Glomerular endothelial cell (primary cell): ENCODE measurements at places on chromosomes 4 and X. TPM values are rescaled to one million over a fixed set of nuclear protein-coding genes. Genes with fewer than 3 reads are reported as not detected.

GRCh38 chr4:98446499-98447375 is 185.6 kb downstream of the RAP1GDS1 start:
- DNase-seq = no peak

The AADAT gene
- total RNA-seq = 2.2 and 9.7 TPM in 2 replicates

GRCh38 chr4:132557660-132558059 is 591.4 kb upstream of the PCDH10 start:
- no peak for DNase-seq

The KCTD8 gene
- 0.35 TPM in 1 of 2 replicates, not detected in the other for total RNA-seq

The SLC9A7 gene
- 7.1 and 7.5 TPM in 2 replicates for total RNA-seq

DNA sequence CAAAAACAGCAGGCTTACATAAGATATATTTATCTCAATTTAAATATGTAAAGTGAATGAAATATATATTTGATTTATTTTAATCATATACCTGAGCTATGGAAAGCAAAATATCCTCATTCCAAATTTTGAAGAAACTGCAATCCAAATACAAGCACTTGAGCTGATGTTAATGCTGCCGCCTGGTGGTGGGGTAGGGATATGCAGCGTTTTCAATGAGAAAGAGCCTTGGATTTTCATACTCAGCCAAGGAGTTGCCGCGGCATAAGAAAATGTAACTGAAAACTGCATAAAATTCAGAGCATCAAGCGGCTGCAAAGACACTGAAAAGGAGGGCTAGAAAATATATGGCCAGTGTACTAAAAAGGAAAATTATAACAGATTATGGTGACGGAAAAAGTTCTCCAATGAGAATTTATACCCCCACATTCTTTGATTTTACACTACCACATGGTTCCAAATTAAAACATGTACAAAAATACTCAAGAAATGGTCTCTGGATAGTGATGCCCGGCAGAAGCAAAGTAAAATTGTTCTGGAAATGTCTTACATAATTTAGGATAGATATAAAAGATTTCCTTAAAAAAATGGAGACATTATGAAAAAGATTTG is 660.3 kb upstream of the PITX2 start:
- peak; percentile 9 for DNase-seq

GRCh38 chrX:19805046-19805690 is 82.2 kb downstream of the SH3KBP1 start:
- no peak for DNase-seq

The AMOT gene
- total RNA-seq = 2.5 and 3.3 TPM in 2 replicates

DNA sequence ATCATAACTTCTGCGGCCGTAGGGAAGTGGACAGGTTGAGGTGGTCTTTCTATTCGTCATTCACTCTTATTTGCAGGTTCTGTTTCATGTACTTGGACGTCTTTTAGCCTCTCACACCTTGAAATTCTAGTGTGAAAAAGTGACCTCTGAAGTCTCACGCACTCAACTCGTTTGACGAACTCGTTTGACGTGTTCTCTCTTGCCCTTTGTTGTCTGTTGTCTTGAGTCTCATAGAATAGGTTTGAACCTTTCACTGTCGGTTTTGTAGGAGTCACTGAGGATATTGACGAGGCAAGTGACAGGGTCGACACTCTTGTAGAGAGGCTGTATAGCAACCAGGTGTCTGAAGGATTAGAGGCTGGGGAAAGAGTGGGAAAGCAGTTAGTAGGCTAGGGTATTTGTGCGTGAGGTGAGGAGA is 1.1 kb upstream of the PGRMC2 start:
- no peak for DNase-seq

The DHRSX gene
- 22.5 and 24.3 TPM in 2 replicates for total RNA-seq

- no peak for DNase-seq
Measured at GRCh38 chrX:81662381-81662780, 460.5 kb downstream of the SH3BGRL start.

The MAB21L2 gene
- total RNA-seq = 0.24 and 0.70 TPM in 2 replicates

The ITIH6 gene
- under 0.01 TPM in 1 of 2 replicates, not detected in the other for total RNA-seq

DNA sequence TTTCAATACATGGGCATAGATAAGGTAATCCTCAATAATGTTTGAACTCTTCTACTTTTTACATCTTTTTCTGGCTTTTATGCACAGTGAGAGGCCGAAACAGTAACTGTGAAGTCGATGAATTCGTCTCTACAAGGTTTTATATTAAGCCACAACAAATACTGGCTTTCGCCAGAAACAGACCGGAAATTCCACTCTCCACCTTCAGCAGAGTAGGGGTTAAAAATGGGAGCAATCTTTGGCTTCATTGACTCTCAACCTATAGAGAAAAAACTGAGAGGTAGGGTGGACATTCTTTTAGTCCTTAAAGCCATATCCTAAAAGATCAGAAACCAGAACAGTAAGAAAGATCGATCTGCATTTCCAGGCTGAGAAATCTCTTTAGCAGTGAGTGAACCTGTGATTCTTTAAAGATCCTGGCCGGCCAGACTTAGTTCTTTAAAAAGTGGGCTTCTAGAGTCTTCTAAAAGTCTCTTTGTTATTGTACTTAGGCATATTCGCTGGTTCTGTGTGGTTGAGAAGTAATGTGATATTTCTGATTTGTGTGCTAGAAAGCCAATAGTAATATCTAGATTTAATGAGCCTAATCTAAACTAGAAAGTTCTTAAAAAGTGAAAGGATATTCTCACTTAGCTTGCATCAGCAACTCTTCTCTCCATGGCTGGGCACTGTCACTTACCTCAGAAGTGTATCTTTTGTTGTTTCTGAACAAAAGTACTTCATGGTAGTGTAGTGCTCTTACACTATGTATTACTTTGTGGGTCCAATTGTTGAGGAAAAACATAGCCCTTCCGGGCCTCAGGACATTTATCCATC is 2.0 kb downstream of the HSPA4L start:
- no peak for DNase-seq

- no peak for DNase-seq
Measured at GRCh38 chrX:71182871-71183270, 38.2 kb downstream of the NLGN3 start.

DNA sequence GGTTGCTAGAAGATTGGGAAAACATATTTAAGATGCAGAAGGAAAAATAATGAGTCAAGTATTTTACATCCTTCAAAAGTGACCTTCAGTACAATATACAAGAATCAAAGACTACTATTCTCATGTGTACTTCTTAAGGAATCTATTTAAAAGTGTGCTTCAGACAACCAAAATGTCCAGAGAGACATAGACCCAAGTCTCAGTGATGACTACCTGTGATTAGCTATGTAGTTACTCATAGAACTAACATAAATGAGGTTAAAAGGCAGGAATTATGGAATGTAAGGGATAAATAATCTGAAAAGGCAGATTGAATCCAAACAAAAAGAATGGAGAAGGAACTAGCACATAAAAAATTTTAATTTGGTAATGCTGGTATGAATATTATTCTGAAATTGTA is 634.7 kb upstream of the FAM241A start:
- DNase-seq = no peak

The UGT2B11 gene
- not detected in 2 replicates for total RNA-seq

- DNase-seq = no peak
Measured at GRCh38 chr4:42910459-42910858, 17.9 kb downstream of the GRXCR1 start.

The FAM9A gene
- not detected in 2 replicates for total RNA-seq

GRCh38 chrX:130028196-130028595 is 45.8 kb downstream of the BCORL1 start:
- DNase-seq = no peak

DNA sequence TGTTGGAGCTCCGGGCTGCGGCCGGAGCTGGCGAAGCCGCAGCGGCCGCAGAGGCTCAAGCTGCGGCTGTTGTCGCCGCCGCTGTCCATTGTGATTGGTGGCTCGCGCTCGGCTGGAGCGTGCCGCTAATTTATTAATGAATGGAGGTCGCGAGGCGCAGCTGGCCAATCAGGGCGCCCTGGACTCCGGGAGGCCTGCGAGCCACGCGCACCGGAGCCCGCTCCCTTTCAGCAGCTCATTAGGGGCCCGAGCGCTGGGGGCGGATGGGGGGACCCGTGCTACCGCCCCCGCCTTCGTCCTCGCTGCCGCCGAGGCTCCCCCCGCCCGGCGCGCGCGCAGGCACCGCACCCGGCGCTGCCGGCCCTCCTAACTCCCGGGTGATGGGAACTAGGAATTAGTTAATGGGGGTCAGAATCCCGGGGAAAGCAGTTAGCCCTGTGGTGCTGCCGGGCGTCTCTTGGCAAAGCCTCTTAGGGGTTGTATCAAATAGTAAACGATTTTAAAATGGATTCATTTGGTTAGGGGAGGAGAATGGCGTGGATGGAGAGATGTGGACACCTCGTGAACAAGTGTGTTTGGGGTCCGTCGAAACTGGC is 589 bp upstream of the NEUROG2 start:
- DNase-seq = no peak

- no peak for DNase-seq
Measured at GRCh38 chrX:11329021-11329420, 35.8 kb downstream of the AMELX start.

DNA sequence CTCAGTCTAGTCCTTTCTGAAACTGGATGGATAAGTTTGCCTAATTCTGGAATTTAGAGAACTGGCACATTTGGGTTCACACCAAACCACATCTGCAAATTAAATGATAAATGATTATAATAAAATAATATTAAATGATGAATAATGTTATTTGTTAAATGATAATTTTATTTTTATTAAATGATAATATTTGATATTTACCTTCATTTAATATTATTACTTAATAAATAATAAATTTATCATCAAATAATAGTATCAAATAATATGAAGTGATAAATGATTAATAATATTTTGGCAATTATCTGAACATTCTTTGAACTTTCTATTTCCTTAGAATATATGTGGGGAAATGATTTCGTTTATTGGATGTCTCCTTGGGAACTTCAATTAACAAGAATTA is 1604.2 kb downstream of the STIM2 start:
- no peak for DNase-seq

DNA sequence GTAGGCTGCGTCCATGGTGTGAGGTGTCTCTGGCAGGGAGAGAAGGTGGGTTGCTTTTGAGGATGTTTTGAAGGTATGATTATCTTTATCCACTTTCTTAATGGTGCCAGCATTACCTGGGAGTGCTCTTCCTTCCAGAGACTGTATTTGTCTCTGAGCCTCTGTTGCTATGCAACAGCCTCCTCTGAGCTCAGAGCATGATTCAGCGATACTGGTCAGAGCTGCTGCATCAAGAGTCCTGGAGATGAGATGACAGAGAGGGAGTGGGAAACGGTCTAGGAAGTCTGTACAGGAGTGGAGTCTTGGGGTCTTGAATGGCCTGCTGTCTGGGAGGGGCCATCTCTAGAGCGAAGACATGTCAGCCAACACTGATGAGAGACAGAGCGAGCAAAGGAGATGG is 104.4 kb upstream of the RAB40AL start:
- DNase-seq = no peak

The CXCR3 gene
- not detected in 2 replicates for total RNA-seq

The SMIM20 gene
- total RNA-seq = 13.2 and 22.2 TPM in 2 replicates

DNA sequence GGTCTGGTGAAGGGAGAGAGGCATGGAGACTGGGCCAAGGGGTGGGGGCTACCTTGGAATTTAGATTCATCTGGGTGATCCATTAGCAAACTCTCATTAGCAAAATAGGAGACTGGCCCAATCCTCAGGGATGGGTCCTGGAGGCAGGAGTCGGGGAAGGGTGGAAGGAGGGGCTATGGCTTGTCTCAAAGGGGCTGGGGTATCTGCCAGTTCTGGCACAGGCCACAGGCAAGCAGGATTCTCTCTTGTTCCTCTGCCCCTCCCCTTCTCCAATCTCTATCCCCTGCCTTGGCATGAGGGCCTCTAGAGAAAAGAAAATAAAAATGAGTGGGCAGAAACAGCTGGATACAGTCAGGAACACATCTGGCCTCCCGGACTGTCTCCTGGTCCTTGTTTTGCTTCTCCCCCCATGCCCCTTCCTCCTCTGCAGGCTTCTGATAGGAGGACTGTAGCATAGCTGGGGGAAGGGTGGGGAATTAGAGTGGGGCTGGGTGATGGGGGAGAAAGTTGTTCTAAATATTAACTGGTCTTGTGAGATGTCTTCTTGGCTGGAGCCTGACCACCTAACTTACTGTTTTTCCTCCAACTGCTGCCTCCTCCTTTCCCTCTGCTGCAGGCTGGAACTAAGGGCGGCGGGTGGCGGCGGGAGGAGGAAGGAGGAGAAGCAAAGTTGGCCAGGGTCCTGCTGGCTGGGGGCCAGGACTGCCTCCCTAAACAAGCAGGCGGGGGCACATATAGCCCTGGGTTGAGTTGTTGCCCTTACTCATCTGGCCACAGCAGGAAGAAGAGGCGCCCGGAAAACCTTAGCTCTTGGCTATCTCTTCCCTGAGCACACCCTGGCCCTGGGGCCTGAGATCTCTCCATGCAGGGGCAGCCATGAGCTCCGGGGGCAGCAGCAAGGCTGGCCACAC is 53.3 kb upstream of the LAS1L start:
- DNase-seq = no peak

GRCh38 chrX:56812515-56813105 is 83.6 kb downstream of the NBDY start:
- DNase-seq = no peak

GRCh38 chrX:10474510-10474909 is 145.9 kb downstream of the MID1 start:
- DNase-seq = no peak

GRCh38 chr4:7068279-7068842 is 497 bp upstream of the GRPEL1 start:
- DNase-seq = no peak

- DNase-seq = no peak
Measured at GRCh38 chrX:44060221-44060620, 87.0 kb upstream of the NDP start.

- no peak for DNase-seq
Measured at GRCh38 chr4:20625426-20625825, 74.8 kb upstream of the PACRGL start.

DNA sequence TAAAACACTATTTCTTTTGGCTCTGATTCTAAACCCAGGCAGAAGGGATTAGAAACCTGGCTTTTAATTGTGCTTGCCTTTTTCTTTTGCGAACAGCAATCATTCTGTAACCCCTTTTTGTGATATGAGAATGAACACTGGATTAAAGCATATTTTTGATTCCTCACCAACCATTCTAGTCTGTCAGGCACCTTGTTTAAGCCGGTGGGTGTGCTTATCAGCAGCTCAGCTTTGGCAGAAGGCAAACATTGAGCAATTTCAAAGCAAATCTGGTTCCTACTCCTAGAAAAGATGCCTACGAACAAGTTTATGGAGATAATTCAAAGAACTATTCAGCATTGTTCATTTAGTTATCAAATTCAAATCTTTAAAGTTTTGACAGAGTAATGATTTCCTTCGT is 265.1 kb upstream of the FAM241A start:
- DNase-seq = no peak

The CHRNA9 gene
- total RNA-seq = not detected in 2 replicates

The ADH7 gene
- not detected in 2 replicates for total RNA-seq
